NCI-H1694 (cell line): ENCODE measurements at places on chromosomes 7 and 10.

- no peak for DNase-seq
Observed at GRCh38 chr10:97006364-97006763, 174.3 kb downstream of the LCOR start.

GRCh38 chr7:20447021-20447650 lies 116.4 kb downstream of the ITGB8 start:
- DNase-seq = no peak

- no peak for DNase-seq
Observed at GRCh38 chr10:3868271-3868664, 83.3 kb upstream of the KLF6 start.

DNA sequence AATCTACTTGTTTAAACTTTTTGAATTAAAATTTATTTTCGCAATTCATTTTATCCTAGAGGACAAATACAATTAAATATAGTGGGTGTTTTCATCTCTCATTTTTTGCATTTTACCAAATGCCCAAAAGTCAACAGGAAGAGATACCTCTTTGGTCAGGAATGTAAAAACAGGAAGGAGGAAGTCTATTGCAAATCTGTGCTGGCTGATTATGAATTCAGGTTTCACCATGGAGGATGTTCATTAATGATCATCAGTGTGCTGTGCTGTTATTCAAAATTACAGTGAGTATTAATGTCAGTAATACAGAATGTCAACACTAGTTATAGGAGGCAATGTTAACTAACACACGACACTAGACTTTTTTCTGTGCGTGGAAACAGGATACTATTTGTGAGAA lies 24.7 kb downstream of the EXOC6 start:
- DNase-seq = no peak

DNA sequence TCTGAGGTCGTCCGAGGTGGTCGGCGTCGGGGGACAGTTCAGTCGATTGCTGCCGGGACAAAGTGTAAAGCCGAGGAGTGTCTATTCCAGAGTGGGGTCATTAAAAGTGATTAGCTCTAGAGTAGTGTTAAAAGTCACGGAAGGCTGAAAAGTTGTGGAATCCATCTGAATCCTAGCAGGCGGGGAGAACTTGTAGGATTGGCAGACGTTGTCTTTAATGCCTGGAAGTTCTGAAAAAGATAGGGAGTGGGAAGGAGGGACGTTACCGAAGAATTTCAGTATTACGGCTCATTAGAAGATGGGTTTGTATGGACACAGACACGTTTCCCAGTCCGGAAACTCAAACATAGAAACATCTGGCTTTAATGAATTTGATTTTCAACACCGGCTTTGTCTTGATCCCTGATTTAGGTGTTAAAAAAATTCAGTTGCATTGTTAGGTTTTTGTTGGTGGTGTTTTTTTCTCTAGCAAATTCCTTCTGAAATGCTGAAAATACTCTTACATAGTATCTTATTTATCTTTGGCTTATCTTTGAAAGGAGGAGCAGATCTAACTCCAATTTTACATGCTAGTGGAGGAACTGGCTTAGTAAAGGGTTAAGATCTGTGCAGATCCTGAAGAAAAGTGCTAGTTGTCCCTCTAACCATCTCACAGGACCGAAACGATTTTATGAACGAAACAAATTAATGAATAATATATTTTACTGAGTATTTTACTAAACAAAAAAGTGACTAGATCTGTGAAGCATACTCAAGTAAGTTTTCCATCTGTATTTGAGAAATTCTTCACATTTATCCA lies 900 bp downstream of the MKLN1 start:
- DNase-seq = no peak

- DNase-seq = no peak
Observed at GRCh38 chr10:113802997-113803396, 50.9 kb downstream of the DCLRE1A start.

DNA sequence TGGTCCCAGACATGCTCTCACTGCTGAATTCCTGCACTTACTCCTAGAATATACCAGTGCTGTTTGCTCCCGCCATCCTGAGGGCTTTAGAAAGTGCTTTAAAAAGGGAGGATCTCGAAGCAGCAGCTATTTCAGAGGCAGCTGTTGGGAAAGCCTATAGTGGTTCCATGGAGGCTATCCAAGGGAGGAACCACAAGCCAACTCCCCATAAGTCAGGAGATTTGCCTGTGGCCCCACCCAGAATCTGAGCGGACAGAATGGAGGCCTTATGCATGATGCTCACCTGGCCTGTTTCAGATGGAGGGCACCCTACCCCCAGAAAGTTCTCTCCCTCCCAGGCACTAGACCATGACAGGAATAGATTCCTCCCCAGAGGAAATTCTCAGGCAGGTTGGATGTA lies 2.3 kb upstream of the KCNIP2 start:
- no peak for DNase-seq

DNA sequence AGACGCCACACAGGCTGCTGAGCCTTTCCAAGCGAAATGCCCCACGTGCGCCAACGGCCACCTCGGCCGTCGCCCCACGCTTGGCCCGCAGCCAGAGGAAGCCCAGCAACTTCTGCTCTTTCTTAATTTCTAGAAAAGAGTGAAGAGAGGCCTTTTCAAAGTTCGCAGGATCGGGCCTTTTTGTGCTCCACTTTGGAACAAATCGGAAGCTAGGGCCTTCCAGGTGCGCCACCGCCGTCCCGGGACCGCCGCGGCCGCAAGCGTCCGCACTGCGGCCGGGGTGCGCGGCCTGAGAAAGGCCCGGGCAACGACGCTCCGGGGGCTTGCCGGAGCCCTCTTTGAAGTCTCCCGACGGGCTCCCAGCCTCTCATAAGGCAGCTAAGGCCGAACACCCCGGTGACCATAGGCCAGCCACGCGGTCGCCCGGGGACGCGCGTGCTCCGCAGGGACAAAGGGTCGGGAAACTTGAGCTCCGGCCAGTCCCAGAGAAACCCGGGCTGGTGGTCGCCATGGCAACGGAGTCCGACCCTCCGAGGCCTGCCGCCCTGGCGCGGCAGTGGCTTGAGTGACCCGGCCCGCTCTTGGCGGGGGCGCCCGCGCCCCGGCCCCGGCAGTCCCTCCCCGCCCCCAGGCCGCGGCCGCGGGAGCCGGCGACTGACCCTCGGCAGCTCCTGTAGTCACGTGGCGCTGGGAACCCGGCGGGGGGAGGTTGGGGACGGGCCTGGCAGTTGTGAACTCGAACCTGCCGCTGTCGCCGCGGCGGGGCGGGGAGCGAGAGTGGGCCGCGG lies at the start of gene REPIN1:
Gene REPIN1 (plus strand): TSS at position 727 of the 788 bp plus-strand sequence. CDS start 890 bp downstream, outside the sequence.
- peak; percentile 89 for DNase-seq

GRCh38 chr10:10891124-10892082 lies 126.3 kb upstream of the CELF2 start:
- DNase-seq = no peak
